Small intestine (tissue), 16 donors: ENCODE measurements at places on chromosomes 4 and X.
A peak's percentile ranks its signal among the peaks of the same experiment; 100 is the strongest.

GRCh38 chrX:131577413-131577812 is 33.5 kb downstream of the OR13H1 start:
- DNase-seq, result no peak

GRCh38 chr4:94372991-94373390 is 30.4 kb upstream of the HPGDS start:
- DNase-seq, result no peak

DNA sequence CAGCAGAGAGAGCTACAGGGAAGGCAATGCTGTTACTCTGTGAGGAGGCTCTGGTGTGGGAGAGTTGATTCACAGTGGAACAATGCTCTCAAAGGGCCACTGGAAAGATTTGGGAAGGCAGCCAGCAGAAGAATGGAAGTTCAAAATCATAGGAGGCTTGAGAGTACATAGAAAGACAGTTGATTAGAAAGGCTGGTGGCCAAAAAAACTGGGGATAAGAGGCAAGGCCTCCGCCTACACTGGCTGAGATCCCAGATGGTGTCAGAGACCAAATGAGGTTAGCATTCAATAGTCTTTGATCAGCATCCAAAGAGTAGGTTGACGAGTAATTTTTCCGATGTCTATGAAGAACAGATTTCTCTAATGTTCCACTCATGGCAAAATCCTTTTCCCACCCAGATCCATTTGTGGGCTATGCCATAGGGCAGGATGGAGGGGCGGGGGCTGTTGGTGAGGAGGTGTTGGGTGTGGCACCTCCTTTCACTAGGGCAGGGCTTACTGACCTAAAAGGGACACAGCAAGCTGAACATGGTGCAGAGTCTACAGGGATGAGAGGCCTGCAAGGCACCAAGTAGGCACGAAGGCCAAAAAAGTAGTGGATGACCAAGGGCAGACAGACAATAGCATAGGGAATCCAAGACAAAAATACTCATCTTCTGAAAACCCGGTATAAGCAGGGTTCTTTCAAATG is 15.1 kb downstream of the TEC start:
- peak; percentile 28 for DNase-seq

- DNase-seq, result no peak
These were observed 11.5 kb downstream of the PPP2R2C start for GRCh38 chr4:6460876-6461275.

DNA sequence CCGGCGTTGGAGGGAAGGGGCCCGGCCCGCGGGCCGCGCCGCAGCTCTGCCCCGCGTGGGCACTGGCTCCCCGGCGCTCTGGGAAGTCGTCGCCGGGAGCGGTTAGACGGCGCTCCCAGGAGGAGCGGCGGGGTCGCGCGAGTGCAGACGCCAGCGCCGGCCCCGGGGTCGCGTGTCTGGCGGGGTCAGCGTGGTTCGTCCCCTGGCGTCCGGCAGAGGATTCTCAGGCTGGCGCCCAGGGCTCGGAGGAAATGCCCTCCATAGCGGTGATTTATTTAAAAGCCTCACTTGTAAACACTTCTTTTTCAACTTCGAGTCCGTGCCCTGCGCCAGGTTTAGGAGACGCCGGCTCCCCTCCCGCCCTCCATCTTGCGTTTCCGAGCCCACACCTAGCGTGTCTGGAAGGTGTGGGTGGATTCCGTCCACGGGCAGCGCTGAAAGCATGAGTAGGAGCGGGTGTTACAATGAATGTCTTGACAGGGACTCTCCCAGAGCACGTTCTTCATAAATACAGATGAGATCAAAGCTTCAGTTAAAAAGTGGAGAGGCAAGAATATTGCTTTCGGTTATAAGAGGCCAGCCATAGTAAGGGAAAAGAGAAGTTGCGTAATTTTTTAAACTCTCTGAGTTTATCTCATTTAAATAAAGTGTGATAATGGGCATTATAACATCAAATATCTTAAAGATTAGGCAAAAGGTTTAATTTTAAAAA is 692 bp downstream of the FAM241A start:
- peak; percentile 34 for DNase-seq

DNA sequence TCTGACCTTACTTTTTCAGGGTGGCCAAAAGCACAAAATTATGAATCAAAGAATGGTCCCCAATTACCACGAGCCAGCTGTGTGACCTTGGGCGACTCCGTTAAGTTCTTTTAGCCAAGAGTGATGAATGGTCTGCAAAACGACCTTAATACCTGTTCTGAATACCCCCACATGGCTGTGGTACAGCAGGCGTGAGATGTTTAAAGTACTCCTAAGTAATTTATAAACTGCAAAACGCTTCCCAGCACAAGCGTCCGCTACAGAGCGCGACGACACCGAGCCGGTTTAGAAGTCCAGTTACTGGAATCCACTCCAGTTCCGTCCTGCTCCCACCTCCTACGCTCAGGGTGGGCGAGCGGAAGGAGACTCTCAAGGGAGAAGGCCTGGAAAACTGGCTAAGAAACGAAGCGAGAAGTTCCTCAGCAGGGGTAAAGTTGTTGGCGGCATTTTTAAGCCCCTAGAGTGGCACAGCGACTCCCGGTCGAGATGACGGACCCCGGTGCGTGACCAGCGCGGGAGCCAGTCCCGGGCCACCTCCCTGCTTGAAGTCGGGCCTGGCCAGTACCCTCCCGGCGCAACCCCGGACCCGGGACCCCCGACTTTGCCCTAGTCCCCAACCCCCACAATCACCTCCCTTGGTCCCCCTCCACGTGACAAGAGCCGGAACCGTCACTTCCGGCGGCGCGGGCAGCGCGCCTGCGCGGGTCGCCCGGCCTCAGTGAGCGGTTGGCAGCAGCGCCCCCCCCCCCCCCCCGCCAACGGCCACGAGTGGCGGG is 659 bp upstream of the BMP2K start:
- DNase-seq, result peak; percentile 86
